ENCODE measurements at places on chromosomes 4 and X.

- DNase-seq, result peak; percentile 60
Measured at GRCh38 chr4:128979934-128980333, 113.4 kb downstream of the SCLT1 start.

DNA sequence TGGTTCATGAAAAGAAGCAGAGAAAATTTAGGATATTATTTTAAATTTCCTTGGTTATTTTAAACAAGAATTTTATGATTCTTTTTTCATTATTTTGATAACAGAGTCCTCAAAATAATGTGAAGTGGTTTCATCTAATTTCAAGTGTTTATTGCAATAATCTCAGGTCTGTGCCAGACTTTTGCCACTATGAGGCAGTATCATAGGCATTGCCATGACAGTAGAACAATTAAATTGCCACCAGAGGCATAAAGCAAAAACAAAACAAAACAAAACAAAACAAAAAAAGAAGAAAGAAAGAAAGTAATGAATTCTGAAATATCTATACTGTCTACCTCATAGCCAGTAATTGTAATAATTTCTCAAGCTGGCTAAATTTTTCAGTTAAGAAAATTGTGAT lies 739.2 kb downstream of the KCTD8 start:
- DNase-seq, result no peak

DNA sequence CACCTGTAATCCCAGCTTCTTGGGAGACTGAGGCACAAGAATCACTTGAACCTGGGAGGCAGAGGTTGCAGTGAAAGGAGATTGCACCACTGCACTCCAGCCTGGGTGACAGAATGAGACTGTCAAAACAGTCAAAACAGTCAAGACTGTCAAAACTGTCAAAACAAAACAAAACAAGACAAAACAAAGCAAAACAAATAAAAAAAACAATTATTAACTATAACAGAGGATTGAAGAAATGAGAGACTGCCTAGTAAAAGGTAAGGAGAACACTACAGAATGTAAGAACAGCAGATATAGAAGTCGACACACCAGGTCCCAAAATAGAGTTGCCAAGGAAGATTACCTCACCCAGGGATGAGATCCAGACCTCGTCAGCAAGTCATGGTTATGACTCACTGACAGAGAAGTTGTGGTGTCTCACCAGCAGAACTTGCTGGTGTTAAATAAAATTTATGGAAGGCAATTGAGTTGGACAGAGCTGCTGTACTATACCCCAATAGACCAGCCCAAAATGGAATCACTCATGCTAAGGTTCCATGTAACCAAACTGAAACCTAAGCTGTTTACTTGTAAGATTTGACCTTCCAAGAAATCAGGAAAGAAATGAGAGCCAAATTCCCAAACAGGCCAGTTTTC lies 32.1 kb upstream of the GK start:
- peak; percentile 81 for DNase-seq

- DNase-seq, result no peak
Measured at GRCh38 chr4:71586087-71586763, 197.7 kb downstream of the GC start.

GRCh38 chr4:84336964-84337705 lies 162.0 kb downstream of the NKX6-1 start:
- no peak for DNase-seq

DNA sequence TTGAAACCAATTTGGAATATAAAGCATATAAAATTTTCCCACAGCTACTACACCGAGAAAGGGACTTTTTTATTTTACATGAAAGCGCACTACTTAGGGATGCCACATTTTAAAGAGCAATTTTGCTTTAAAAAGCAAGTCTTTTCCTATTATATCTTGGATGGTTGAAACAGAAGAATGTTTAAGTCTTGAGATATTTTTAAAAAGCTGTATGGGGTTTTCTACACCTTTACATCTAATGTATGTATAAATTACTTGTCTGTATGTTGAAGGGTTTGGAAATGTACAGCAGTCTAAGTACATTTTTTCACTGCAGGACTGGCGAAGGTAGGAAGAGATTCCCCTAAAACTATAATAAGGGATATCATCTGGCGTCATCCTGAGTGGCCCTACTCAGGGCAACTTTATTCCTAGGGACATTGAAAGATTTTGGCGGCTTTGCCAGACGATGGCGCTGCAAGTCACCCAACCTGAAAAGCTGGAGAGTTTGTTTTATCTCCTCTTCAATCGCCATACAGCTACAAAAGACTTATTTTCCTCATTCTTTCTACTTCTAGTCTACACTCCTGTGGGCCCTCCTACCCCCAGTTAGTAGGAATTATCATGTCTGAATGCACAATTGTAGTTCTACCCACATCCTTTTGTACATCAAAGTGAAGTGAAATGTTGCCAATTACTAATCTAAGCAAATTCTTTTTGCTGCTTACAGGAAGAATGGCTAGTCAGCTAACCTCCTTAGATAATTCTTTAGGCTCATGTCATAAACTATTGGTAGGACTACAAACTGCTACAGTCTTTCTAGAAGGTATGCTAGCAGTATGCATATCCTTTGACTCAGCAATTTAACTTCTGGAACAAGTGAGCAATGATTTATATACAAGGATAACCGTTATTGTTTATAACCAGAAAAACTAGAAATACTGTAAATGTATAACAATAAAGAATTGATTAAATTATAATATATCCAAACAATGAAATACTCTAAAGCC lies 782 bp upstream of the NEK1 start:
- DNase-seq, result peak; percentile 63

GRCh38 chr4:140113653-140114052 lies 40.3 kb downstream of the MAML3 start:
- no peak for DNase-seq

DNA sequence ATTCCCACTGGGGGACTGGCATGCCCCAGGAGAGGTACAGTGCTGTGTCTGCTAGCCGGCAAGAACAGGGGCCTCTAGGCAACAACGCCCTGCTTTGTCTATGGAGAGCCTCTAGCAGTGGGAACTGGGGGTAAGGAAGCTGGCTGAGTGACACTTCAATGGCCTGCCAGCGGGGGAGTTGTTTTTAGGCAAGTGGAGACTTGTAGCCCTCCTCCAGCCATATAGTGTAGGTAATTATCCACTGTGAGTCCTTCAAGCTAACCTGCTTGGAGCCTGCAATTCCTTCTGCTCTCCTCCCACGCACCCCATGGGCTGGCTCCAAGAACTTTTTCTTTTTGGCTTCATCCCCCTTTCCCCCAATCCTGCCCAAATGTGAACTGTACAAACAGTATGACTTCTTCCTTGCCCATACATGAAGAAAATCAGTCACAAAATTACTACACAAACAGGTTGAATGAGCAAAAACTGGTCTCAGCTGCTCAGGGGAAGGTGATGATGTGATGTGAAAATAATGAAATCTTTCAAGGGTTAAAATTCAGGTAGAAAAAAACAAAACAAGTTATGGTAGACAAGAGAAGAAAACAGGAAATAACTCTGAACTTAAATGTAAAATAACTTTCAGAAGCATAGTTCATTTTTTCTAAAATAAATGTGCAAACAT lies 33.1 kb downstream of the LEF1 start:
- no peak for DNase-seq

GRCh38 chr4:153825691-153826090 lies 36.8 kb upstream of the SFRP2 start:
- no peak for DNase-seq

DNA sequence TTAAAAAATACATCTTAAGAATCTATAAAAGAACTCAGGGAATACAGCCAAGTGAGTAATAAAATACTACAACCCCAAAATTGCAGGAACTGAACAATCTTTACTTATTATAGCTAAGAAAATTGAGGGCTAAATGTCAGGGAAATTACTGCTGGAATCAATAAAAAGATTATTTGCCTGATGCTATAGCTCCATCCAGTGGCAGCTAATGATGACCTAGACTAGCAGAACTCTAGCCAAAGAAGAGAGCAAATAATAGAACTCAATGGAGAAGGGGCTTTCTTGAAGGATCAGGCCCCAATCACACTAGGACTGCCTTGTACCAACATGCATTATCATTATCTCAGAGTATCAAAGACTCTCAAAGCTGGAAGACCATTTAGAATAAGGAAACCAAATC lies 85.0 kb upstream of the FAM241A start:
- peak; percentile 31 for DNase-seq

- no peak for DNase-seq
Measured at GRCh38 chr4:37461801-37462200, 217.3 kb downstream of the NWD2 start.

- DNase-seq, result no peak
Measured at GRCh38 chr4:609400-610050, 15.8 kb upstream of the PDE6B start.

DNA sequence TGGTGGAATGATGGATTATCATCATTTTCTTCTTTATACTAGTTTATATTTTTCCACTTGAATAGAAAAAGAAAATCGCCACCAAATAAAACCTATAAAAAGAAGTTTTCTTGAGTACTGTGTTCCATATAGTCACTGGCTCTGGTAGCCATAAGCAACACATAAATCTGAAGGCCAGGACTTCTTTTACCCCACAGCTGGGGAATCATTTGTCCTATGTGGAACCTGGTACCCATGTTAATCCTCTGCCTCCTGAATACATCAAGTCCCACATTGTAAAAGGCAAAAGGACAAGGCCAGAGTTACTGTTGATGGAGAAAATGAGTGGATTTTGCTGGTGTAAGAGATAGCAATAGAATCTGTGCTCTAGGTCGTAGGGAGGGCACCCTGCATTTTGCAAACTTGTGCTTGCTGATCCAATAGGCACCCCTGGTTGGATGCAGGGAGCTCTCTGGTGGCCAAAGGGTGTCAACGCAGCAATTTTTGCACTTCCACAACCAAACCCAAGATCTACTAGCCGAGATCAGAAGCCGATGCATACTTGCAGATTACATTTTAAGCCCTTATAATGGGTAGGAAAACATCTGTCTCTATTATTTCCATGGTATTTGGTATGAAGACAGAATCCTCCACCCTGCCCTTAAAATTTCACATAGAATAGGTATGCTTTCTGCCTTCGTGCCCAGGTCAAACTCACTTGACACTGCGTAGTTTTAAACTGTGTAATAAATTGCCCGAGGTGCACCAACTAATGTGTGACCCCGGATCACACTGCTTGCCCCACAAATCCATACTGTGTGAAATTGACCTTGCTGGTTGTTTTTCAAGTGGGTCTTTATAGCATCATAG lies 146.2 kb upstream of the SCML1 start:
- peak; percentile 63 for DNase-seq

DNA sequence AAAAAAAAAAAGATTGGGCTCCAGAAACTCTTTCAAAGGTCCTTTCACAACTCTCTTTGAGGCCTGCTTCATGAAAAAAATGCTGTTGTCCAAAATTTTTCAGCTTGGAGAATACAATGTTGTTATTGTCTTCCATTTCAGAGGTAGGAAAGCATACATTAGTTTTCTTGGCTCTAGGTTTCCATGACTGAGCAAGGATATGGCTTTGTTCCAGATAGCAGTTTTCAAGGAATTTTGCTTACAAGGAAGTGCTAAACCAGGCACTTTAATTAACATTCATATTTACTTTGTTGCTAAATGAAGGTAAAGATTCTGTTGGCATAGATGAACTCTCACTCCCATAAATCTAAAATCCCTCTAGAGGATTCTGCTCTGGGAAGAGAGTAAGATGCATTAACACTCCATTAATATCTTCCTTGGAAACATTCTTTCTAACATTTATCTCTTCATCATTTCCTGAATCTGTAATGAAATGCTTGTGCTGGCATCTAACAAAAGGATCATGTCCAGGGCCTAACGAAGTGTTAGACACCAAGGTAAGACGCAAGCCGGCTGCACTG lies 118.4 kb downstream of the COL25A1 start:
- DNase-seq, result no peak

DNA sequence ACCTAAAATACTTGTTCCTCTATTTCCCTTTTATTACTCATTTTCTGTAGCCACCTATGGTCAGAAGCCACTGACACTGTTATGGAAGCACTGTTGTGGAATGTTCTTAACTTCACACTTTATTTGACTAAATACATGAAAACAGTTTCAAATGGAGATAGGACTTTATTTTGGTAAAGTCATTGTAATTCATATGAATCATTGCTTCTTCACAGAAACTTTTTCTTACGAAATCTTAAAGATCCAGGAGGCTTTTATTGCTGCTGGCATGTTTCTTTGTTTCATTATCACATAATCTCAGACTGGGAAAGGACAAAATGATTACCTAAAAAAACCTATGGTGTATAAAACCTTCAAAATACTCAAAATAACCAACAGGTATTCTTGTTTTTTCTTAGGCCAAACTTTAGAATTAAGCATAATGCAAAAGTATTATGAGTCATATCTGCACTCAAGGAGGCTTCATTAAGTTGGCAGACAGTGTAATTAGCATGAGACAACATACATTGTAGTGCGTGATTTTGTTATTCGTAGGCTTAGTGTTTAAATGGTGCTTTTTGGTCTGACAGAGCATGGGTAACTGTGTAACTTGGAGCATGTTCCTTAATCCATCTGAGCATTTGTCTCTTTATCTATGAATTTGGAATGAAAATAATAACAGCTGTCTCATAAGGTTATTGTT lies 58.0 kb downstream of the SH3BGRL start:
- peak; percentile 43 for DNase-seq

DNA sequence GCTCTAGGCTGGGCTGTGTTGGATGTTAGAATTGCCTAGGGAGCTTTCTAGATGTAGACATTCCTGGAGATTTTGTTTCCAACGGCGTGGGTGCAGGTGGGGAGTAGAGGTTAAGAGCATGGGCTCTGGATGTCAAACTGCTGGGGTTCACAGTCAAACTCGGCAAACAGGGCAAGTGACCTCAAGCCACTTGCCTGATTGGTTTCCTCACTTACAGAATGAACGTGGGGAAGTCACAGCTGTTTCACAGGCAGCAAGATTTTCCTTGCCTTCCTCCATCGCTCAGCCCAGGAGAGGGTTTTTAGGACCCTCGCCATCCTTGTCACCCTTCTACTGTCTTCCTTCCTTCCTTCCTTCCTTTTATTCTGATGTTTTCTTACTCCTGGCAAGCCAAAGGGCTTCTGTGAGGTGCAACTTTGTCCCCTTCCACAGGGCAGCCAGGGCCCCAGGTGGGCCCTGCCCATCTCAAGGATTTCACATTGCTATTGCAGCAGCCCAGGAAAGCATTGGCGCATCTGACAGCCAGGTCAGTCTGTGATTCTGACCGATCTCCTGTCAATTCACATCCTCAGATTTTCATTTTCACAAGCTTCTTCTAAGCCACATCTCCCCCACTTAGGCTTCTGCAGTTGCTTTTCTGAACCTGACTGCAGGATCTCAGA lies 7.0 kb downstream of the RTL5 start:
- no peak for DNase-seq

- peak; percentile 86 for DNase-seq
Measured at GRCh38 chrX:100673397-100673953, 29.5 kb downstream of the SRPX2 start.

DNA sequence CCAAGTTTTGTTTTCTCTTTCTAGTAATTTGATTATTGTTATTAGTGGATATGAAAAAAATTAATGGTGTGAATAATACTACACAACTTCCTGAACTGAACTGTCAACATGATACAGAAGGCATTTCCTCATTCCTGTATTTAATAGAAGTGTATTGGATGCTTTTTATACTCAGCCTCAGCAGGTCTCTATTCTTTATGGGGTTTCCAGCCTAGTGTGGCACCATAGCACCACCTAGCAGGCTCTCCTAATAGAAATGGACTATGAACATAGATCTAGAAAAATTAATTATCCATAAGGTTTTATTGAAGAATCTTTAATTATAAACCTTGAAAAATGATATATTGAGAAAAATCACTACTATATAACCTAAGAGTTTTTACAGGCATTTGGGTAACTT lies 52.4 kb downstream of the GLRB start:
- peak; percentile 43 for DNase-seq

- peak; percentile 71 for DNase-seq
Measured at GRCh38 chr4:987624-988513, 1.0 kb downstream of the IDUA start.
